ENCODE measurements at places on chromosomes 13 and 19.

DNA sequence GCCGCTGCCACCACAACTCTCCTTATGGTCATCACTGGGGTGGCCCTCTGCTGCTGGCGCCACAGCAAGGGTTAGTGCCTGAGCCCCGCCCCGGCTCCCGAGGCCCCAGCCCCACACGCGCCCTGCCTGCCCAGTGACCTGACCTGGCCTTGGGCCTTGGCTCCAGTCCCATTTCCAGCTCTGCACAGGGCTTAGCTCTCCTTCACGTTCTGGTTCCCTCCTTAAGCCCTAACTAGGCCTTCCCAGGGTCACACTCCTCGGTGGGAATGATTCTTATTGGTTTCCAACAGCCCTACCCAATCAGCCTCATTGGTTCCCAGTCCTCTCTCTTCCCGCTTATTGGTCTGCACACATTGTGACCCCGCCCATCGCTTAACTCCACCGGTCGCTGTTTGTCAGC lies 5.8 kb downstream of the KIRREL2 start:
- DNase-seq, result no peak

DNA sequence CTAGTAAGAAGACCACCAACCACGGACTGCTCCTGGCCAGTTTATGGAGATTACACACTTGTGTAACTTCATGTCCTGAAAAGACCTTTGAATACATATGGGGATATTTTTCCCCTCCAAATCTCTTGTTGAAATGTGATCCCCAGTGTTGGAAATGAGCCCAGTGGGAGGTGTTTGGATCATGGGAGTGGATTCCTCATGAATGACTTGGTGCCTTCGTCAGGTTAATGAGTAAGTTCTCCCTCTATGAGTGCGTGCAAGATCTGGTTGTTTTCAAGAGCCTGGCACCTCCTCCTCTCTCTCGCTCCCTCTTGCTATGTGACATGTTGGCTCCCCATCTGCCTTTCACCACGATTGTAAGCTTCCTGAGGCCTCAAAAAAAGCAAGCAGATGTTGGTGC lies 769.0 kb upstream of the SLITRK1 start:
- no peak for DNase-seq

- DNase-seq, result no peak
Measured at GRCh38 chr13:34128661-34129060, 310.7 kb downstream of the RFC3 start.

GRCh38 chr13:47409778-47410177 lies 512.9 kb upstream of the HTR2A start:
- DNase-seq, result no peak

DNA sequence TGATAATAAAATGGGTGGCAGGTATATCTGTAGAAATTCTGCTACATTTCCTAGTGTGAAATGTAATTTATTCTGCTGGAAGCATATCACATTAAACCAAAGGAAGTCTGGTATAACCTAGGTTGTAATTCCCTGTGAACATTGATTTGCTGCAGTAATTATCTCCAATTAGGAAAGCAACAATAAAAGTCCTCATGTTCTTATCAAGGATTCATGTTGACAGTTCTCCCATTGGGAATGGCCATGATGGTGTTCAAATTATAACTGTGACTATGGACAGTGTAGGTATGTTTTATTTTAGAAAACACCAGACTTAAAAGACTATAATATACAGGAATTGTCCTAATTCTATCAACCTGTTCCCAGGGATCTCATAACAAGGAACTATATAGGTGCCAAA lies 513.5 kb upstream of the MIR17HG start:
- no peak for DNase-seq

GRCh38 chr19:30448386-30449077 lies 76.3 kb downstream of the ZNF536 start:
- no peak for DNase-seq

- no peak for DNase-seq
Measured at GRCh38 chr13:76864259-76864658, 21.9 kb downstream of the KCTD12 start.

- no peak for DNase-seq
Measured at GRCh38 chr19:2604747-2605329, 97.7 kb downstream of the GNG7 start.

- DNase-seq, result no peak
Measured at GRCh38 chr13:109869312-109870237, 83.2 kb upstream of the IRS2 start.

DNA sequence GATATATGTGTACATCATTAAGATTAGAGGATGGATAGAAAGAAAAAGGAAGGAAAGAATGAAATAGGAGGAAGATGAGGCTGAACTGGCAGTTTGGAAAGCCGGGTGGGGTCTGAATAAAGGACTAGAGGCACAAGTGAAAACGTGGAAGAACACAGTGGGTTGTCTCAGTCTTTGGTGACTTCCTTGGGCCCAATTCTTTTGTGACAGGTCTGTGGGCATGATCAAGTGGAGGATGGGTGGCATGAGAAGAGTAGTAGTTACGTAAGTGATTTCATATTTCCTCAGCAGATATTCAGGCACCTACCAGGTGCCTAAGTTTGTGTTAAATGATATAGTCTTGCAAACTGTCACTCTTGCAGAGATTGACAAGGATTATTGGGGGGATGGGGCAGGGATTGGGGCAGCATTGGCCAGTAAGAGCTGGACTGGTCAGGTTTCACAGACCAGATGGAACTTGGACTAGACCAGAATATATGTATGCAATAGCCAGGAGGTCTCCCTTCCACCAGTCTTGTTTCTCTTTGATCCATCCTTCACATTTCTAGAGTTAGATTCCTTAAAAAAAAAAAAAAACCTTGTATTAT lies 2.7 kb downstream of the TPP2 start:
- no peak for DNase-seq

DNA sequence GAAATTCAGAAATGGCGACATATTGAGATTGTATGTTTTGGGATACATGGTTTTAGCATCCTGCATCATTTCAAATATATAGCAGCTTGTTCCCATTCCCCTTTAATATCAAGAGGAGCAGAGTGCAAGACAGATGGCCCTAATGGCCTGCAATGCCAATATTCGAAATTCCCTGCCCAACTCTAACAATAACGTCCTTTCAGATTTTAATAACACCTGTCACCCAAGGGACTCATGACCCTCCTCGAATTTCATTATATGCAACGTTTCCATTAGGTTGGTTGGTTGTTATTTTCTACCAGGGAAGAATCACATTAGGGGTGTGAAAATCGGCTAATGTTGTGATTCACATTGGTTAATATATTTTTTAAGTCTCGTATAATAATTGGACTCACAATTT lies 170.0 kb downstream of the TNFSF13B start:
- no peak for DNase-seq

GRCh38 chr13:42997381-42997780 lies 5.3 kb upstream of the EPSTI1 start:
- DNase-seq, result no peak

DNA sequence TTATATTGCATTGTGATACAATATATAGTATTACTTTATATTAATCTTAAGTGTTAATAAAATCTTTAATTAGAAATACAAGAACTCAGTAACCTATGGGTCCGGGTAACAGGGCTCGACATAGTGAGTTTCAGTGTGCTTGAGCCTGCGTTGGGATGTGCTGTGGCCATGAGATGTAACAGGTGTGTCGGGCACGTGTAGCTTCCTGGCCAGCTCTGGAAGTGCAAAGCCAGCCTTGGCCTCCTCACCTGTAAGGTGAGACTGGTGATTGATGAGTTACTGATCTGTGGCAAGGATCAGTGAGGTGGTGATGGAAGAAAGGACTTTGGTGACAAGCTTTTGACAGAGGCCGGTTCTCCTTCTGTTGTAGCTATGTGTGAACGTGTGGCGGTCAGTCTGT lies 19.2 kb downstream of the ATP4B start:
- no peak for DNase-seq

Data from hypothalamus (tissue), 51 donors.